ENCODE measurements at places on chromosomes 2 and 18.

GRCh38 chr2:152490686-152491455 lies 155.9 kb downstream of the FMNL2 start:
- no peak for DNase-seq

GRCh38 chr18:73590950-73591349 lies 556.7 kb downstream of the FBXO15 start:
- no peak for DNase-seq

GRCh38 chr2:9762164-9762563 lies 81.1 kb upstream of the TAF1B start:
- DNase-seq = no peak

DNA sequence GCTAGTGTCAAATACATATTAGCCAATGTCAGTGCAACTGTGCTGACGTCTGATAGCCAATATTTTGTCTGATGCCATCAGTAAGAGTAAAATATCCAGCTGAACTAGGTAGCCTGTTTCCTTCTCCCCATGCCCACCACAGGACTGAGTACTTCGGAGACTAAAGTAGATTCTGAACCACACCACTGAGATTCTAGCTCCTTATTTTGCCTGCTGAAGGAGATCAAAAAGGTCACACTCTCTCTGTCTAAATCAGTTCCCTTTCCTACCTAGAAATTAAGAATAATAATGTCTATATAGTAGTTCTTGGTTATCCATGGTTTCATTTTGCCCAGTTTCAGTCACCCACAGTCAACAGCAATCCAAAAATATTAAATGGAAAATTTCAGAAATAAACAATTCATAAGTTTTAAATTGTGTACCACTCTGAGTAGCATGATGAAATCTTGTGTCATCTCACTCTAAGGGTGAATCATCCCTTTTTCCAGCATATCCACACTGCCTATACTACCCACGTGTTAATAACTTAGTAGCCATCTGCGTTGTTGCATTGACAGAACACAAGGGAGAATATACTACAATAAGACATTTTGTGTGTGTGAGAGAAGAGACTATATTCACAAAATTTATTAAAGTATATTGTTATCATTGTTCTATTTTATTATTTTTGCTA lies 1043.3 kb upstream of the PIK3C3 start:
- no peak for DNase-seq

- no peak for DNase-seq
These were observed 4.2 kb downstream of the PLEKHA3 start for GRCh38 chr2:178484245-178485041.

DNA sequence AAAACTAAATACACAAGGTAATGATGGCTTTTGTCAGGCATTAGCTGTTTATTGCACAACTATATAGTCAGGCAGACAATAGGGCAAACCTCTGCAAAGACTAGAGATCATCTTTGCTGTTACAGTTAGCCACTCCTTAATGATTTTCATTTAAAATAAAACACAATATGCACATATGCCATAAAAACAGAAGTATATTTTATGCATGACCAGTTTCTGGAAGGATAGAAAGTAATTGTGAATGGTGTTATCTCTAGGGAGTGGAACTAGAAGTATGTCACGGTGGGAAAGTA lies 102.0 kb downstream of the CHN1 start:
- no peak for DNase-seq

GRCh38 chr2:61993422-61994024 lies 88.0 kb downstream of the COMMD1 start:
- DNase-seq = no peak

DNA sequence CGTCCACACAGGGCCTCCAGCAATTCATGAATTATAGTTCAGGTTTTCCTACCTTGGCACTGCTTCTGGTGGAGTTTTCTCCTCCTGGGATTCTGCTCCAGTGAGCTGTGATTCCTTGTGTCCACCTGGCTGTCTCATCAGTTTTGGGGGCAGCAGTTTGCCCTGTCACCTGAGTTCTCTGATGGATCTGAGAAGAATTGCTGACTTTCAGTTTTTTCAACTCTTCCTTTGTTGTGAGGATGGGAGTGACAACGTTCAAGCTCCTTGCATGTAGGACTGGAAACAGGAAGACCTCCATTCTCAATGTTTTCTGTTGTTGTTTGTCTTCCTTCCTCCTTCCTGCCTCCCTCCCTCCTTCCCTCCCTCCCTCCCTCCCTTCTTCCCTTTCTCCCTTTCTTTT lies 359.0 kb downstream of the TSN start:
- DNase-seq = no peak

DNA sequence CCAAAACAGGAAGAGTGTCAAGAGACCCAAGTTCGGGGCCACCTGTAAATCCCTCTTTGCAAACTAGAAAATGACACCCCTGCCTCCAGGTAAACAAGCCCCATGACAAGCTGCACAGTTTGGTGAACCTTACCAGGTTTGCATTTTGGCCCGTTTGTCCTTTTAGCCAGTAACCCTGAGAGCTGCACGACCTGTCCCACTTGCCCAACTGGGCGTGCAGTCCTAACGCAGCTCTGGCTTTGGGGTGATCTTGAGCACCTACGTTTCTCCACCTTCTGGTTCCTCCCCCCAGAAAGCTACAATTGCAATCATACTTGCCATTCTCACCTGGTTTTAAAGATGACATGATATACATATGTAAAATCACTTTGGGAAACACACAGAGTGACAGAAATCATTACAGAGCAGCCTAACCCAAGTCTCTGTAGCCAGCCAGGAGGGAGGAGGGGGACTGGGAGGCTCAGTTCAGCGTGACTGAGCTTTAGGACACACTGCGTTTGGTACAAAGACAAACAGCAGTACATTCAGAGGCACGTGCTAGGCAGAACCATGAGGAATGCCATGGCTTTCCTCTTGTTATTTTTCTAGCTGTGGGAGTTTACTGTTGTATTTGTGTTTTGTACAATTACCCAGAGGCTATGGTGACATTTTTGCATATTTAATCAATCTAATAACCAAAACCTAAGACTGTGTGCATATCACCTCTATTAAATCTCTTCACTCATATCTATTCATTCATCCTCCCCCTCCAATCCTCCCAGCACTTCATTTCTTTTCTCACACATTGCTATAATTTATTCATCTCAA lies 304.0 kb downstream of the IRS1 start:
- DNase-seq = no peak

- no peak for DNase-seq
These were observed 204.2 kb upstream of the CELF4 start for GRCh38 chr18:37769826-37770225.

Data from stimulated activated CD4-positive, alpha-beta T cell treated with anti-CD3 and anti-CD28 coated beads, TNF-alpha, amount 100 ng/mL, for 4 hours (primary cell).